ENCODE measurements at places on chromosomes 1 and 21. TPM values are rescaled to one million over a fixed set of nuclear protein-coding genes. Genes with fewer than 3 reads are reported as not detected.

Gene DNASE2B
- 0.17 TPM for polyA plus RNA-seq

Gene UBL4B
- not detected for polyA plus RNA-seq

Gene GBP2
- 1.3 TPM for polyA plus RNA-seq

Gene CYP2J2
- polyA plus RNA-seq, result 93.5 TPM

Gene NUF2
- 7.7 TPM for polyA plus RNA-seq

Gene ATP1A2
- 87.0 TPM for polyA plus RNA-seq

DNA sequence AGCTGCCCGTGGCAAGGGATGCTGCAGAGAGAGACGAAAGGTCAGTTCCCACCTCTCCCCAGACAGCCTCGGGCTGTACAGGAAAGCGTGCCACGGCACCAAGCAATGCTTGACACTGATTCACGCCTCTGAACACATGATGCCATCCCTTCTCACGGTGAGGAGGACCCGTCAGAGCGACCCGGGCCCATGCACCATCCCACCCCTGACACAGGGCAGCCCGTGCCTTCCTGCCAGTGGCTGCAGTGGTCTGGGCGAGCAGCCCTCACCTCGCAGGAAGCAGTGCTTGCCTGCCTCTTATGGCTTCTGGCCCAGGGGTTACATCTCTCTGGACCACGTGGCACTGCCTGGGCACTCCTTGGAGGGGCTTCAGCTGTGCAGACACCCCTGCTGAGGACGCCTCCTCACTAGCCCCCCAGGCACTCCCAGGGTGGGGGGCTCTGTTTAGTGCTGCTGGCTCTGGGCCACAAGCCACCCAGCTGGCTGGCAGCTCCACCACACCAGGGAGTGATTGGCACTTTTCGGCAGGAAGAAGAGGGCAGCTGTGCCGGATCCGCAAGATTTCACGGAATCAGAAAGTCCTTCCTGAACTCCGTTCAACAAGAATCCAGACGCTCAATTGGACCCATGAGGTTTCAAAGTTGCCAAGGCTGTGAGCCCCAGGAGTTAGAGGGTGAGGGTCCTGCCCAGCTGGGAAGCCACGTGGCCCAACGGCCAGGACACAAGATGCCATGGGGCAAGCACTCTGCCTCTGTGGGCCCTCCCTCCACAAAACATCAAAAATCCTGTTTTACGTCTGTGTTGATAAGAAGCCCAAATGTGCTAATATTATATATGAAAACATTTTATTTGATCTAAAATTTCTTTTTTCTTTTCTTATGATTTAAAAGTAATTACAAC lies 34.8 kb upstream of the SLC19A1 start:
- DNase-seq, result no peak

DNA sequence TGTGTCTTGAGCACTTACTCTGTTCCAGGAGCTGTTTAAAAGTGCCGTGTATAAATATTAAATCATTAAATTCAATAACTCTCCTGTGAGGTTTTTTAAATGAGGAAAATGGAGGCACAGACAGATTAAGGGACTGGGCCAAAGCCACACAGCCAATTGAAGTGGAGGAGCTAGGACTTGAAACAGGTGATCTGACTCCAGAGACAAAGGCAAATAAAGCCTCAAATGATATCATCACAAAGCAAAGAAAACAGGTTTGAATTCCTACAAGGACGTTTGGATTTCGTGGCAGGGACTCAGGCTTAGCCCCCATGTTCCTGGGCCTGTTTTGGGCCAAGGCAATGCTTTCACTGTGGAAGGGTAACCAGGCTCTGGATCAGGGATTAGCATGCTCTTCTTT lies 45.2 kb upstream of the DMBX1 start:
- no peak for DNase-seq

DNA sequence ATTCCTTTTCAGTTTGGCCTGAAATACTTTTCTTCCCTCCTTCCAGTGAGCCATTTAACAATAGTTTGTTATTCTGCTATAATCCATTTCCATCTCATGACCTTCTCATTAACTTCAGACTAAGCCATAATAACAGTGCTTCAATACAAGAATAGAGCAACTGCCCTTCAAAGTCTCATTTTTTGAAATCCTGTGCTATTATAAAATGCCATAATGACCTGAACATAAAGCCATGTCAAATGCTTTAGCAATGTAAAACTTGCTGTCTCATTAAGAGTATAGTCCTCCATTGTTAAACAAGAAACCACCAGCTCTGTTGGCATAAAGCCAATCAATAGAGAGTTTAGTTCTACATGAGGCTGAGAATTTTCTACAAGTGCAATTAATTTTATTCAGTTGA lies 9.6 kb upstream of the PIGK start:
- no peak for DNase-seq

GRCh38 chr1:21836729-21837128 lies 24.7 kb downstream of the LDLRAD2 start:
- DNase-seq, result no peak

DNA sequence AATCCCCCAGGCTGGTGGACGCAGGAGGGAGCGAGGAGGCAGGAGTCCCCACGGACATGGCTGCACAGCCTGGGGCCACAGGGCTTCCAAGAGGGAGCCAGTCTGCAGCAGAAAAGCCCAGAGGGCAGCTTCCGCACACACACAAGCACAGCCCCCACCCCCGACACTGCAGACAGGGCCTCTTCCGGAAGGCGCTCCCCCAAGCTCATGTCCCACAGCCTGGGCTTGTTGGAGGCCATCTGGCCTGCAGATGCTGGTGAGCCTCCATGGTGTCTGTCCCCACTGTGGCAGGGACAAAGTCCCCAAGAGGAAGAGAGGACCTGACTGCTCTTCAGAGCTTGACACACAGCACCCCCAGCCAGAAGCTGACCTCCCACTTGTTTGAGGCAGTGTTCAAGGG lies 13.4 kb upstream of the KIAA1614 start:
- no peak for DNase-seq

DNA sequence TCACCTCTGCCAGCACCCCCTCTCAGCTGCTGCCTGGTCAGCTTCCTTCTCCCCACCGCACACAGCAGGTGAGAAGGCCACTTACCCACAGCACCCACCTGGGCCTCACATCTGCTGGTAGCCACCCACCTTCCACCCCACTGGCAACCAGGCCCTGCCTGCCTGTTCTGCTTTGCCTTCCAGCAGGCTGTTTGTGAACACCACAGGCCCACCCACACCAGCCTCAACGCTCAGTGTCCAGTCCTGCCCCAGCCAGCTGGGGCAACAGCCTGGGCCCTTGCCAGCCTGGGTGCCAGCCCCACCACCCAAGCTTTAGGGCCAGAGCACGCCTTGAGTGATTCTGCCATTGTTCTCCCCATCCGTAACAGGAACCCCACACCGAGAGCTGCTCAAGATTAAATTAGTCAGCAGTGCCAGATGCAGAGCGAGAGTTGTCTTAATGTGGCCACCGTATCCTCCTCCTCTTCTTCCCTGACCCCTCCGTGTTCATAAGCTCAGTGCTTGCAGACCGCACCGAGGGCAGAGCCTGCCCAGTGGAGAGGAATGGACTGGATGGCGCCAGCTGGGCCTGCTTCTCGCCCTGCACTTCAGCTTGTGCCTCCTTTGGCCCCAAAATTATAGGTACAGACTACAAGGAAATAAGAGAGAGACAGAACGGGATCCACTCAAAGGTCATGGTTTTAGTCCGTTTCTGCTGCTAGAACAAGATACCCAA lies 120.3 kb upstream of the COL6A1 start:
- no peak for DNase-seq

DNA sequence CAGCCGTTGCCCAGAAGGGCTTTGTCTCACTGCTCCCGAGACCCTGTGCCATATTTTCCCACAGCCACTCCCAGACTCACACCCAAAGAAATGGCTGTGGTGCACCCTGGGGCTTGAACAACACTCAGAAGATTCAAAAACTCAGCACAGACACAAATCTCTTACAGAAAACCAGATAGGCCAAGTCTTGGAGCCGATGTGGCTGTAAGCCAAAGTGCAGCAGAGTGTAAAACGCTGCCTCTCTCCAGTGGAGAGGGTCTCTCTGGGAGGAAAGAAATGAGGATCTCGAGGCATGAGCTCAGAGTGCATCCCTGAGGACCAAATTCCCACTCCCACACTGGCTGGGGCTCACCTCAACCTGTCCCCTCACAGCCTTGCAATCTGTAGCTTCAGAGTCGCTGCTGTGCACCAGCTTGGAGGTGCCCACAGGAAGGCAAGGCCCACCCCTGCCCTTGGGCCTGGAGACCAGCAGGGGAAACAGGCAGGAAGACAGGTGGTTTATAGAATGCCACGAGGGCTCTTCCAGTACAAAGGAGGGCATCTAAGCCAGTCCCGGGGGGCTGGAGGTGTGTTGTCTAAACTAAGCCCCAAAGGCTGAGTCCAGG lies 171.3 kb upstream of the AJAP1 start:
- no peak for DNase-seq

DNA sequence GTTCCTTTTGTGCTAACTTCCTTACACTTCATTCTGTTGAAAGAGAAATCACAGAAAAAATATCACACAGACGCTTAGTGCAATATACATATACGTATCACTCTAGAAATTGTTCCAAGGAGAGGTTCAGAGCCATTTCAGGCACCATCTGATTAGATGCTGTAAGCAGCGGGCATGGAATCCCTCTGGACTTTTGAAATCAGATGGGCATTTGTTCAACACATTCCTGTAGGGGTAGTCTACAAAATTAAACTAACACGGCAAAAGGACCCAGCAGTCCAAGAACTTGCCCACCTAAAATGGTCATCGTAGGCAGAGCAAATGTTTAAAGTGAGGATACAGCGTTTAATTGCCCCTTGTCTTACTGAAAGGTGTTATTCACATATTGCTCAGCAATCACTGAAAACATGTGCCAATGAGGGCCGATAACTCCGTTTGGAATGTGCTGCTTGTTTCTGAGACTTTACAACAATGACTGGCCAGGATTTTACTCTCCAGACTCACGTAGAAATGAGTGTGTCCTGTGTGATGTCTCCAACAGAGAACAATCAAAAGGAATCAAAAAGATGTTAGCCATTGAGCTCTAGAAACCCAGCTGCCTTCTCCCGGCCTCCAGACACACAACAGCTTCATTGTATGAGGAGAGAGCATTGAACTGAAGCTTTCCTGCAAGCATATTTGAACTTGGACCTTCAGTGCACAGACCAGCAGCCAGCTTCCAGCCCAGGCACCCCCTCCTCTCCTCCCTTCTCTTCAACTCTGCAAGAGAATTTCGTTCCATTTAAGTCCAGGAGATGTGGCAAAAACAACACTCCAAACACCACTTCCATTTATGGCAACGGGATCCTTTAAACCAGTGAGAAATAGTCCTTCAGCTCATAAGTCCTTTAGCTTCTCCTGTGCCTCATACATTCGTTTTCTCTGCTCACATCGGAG lies 32.1 kb upstream of the ADORA3 start:
- DNase-seq, result no peak
